Spinal cord (tissue), 10 donors: ENCODE measurements at places on chromosomes 2 and 18.

GRCh38 chr2:225938991-225939390 is 539.5 kb downstream of the NYAP2 start:
- no peak for DNase-seq

DNA sequence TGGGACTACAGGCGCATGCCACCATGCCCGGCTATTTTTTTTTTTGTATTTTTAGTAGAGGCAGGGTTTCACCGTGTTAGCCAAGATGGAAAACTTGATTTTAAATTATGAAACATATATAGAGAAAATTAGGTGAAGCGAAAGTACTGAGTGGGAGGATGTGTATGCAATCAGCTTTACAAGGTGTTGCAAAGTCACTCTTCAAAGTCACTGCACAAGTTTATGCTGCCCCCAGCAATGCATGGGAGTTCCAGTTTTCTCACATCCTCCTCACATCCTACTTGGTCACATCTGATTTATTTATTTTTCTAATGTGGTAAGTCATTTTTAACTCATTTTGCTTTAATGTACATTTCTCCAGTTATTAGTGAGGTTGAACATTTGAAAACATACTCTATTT is 49.2 kb upstream of the CHN1 start:
- DNase-seq, result no peak

GRCh38 chr2:220646424-220646823 is 925.7 kb downstream of the EPHA4 start:
- DNase-seq, result no peak

GRCh38 chr18:56083523-56084287 is 495.7 kb upstream of the TCF4 start:
- DNase-seq, result peak; percentile 78

DNA sequence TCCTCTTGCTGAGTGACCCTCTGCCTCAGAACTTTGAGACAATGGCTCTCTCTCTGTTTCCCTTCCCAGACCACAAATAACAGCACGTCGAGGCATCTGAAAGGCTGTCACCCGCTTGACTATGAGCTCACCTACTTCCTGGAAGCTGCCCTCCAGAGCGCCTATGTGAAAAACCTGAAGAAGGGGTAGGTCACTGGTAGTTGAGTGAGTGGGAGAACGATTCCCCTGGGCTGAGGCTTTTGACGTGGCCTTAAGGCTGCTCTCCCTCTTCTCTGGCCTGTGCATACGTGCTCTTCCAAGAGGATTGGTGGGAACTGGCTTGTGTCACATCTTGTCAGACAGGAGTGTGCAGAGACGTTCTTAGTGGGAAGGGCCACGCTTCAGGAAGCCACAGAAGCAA is 63.1 kb upstream of the MCFD2 start:
- DNase-seq, result no peak

DNA sequence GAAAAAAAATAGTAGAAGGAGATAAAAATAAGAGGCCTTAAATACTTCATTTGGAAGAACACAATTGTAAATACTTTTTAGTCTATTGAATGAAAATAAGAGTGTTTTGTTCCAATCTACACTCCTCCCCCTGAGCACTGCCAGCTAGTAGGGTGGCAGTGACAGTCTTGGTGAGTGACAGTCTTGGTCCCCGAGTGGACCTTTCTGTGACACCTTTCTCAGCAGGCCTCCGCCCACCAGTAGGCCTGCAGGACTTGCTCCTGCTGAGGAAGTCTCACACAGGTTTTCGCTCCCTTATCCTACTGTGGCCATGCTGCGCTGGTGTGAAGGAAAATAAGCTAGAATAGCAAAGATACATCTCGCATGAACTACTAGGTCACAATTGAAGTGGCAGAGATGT is 666.8 kb downstream of the NR4A2 start:
- no peak for DNase-seq

- no peak for DNase-seq
These were observed 22.4 kb downstream of the ZNF532 start for GRCh38 chr18:58886864-58887612.
